Hematopoietic multipotent progenitor cell treated with erythropoietin and hydrocortisone succinate and interleukin-3 and kit ligand, for 15 days (in vitro differentiated cells): ENCODE measurements at places on chromosomes 13 and 19.

DNA sequence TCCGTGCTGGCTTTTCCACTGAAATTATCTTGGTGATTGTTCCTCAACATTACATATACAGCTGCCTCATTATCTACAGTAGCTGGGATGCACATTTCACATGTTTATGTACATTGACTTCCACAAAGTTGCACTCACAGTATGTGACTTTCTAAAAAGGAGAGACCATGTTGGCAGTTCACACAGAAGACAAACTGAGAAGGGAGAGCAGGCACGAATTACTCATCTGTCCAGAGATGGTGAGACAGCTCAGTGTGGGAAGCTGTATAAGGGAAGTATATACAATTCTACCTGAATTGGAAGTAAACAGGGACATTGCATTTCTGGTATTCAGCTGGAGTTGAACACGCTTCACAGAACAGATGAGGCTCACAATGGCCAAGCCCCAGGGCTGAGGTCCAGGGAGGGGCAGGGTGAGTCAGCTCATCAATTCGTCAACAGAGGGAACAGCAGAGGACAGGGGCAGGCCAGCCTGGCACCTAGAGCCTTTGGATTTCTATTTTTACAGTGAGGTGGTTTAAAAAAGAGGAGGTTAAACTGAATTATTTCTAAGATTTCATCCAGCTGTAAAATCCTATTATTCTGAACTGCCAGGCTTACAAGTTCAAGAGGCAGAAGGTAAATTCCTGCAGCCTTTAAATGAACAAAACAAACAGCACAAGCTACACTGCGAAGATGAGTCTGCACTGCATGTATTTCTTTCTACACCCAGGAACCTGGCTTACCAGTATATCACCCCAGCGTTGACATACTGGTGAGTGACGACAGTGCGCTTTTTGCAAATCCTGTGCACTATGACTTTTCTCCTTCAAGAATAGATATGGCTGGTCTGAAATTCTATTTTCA lies 9.8 kb downstream of the PARP4 start:
- no peak for DNase-seq

- no peak for DNase-seq
Measured at GRCh38 chr19:30593356-30593755, 221.2 kb downstream of the ZNF536 start.

GRCh38 chr19:10929402-10929794 lies 787 bp downstream of the TIMM29 start:
- peak; percentile 12 for DNase-seq

- DNase-seq = no peak
Measured at GRCh38 chr13:62119739-62120700, 704.4 kb upstream of the PCDH20 start.

DNA sequence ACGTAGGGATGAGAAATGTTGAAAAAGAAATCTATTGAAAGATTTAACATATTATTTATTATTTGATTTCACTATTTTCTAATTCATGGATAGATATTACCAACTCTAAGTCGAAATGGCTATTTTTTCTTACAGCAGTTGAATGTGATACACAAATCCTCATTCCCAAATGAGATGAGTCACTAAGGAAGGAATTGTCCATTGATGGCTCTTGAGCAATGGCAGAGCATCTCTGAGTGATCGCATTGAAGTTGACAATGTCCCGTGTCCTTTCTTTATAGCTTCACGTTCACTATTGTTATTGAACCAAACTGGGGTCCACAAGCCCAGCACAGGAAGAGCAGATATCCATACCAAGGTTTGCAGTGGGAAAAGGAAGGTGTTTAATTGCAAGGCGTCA lies 648.3 kb upstream of the SPRY2 start:
- DNase-seq = no peak

- no peak for DNase-seq
Measured at GRCh38 chr19:55044771-55045716, 7.0 kb upstream of the GP6 start.

DNA sequence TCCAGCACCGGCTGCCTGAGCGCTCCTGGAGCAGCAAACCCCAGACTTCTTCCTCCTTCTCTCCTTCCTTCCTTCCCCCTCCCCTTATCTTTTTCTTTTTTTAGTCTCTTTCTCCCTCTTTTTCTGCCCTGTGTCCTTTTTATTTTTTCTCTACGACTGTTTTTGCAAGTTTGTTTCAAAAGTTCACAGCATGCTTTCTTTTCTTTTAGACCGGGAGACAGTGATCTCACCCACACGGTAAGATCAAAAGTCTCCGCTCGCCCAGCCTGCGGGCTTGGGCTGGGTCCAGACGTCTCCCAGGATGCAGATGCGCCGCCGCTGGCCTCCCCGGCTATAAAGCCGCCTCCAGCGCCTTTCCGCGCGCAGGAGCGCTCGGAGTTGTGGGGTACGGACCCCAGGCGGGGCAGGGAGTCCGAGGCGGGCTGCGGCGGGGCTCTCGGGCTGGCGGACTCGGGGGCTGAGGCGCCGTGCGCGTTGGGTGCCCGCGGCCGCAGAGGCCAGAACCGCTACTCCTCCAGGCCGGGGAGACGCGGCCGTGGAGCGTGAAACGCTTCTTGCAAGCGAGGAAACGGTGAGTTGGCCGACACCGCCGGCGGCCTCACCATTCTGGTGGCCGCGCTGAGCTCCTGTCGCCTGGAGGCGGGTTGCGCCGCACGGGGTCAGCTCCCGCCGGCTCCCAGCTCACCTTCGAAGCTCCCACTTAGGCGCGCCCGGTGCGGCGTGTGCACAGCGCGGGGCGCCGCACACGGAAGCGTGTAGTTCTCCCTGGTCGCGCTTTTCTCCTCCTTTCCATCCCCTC lies 2.0 kb upstream of the TSHZ3 start:
- DNase-seq = no peak

GRCh38 chr19:32350471-32350865 lies 5.1 kb downstream of the ZNF507 start:
- DNase-seq = no peak
